ENCODE measurements at places on chromosomes 16 and 17.
A peak's percentile ranks its signal among the peaks of the same experiment; 100 is the strongest.

- peak overlapping the region; percentile 4 for H3K27ac ChIP-seq
- H3K36me3 ChIP-seq = peaks cover 38% of the 10 kb centered on the region
- H3K4me3 ChIP-seq = no peak overlapping the region
- peak; percentile 73 for DNase-seq
- H3K27me3 ChIP-seq = no peaks in the 10 kb centered on the region
Measured at GRCh38 chr16:48535831-48536613, 74.0 kb downstream of the N4BP1 start.

DNA sequence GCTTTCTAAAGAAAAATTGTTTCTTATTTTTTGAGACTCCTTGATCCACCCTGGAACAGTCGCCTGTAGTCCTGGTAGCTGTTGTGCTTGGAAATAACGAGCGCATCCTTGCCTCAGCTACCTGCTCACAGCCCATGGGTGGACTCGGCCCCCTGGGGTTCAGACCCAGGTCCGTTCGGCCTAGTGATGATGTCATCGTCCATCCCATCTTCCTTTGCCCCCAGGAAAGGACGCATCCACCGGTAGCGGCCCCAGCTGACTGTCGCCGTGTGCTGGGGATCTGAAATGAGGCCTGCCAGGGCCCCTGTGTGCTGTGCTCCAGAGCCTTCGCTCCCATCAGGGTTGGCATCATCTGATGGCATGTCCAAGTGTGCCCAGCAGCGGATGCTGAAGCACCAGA is 12.0 kb upstream of the CACNG1 start:
- no peak overlapping the region for H3K4me3 ChIP-seq
- no peaks in the 10 kb centered on the region for H3K4me1 ChIP-seq
- peaks cover 23% of the 10 kb centered on the region for H3K27me3 ChIP-seq
- no peak overlapping the region for H3K27ac ChIP-seq
- no peaks in the 10 kb centered on the region for H3K36me3 ChIP-seq
- DNase-seq = no peak

DNA sequence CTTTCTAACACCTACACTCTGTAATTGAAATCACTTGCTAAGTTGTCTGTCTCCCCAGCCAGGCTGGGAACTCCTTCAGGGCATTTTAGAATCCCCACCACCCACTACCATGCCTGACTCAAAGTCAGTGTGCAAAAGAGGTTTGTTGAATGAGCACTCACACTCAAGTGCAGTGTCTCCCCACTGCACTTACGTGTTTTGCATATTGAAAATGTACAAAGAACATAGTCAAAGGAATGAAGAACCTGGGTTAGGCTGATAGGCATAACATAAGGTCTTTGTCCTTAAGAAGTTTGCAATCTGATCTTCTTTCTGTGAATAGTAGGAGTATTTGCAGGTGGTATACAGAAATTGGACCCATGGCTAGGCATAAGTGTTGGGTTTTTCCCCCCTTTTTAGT is 33.8 kb upstream of the DDX52 start:
- H3K4me1 ChIP-seq = peaks cover 12% of the 10 kb centered on the region
- no peak overlapping the region for H3K27ac ChIP-seq
- H3K27me3 ChIP-seq = peaks cover 26% of the 10 kb centered on the region
- no peaks in the 10 kb centered on the region for H3K36me3 ChIP-seq
- H3K4me3 ChIP-seq = no peak overlapping the region

GRCh38 chr17:71068408-71068750 is 899.0 kb downstream of the KCNJ2 start:
- no peaks in the 10 kb centered on the region for H3K4me1 ChIP-seq
- peak overlapping the region; percentile 37 for H3K27ac ChIP-seq
- no peak overlapping the region for H3K4me3 ChIP-seq
- no peaks in the 10 kb centered on the region for H3K36me3 ChIP-seq
- H3K27me3 ChIP-seq = no peaks in the 10 kb centered on the region
- DNase-seq = no peak

DNA sequence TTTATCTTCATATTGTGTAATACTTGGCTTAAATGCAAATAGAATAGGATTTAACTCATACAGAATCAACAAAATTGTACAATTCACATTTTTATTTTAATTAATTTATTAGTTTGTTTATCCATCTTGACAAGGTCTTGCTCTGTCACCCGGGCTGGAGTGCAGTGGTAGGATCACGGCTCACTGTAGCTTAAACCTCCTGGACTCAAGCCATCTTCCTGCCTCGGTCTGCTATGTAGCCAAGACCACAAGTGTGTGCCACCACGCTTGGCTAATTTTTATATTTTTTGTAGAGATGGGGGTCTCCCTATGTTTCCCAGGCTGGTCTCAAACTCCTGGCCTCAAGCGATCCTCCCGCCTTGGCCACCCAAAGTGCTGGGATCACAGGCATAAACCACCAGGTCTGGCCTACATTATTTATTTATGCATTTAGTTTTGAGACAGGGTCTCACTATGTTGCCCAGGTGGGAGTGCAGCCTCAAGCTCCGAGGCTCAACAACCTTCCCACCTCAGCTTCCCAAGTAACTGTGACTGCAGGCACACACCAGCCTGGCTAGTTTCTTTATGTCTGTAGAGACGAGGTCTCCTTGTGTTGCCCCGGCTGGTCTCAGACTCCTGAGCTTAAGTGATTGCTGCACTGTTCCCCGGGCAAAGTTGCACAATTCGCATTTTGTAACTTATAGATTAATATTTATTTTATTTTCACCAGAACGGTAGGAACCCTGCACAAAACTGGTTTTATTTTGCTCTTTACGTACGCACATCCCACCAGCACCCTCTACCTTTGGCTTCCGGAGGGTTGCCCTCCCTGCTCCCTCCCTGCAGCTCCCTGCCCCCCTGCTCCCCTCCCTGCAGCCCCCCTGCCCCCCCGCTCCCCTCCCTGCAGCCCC is 4.9 kb downstream of the DPEP1 start:
- no peak overlapping the region for H3K4me3 ChIP-seq
- no peak for DNase-seq
- H3K4me1 ChIP-seq = peaks cover 24% of the 10 kb centered on the region
- peaks cover 28% of the 10 kb centered on the region for H3K27me3 ChIP-seq
- H3K36me3 ChIP-seq = no peaks in the 10 kb centered on the region
- H3K27ac ChIP-seq = no peak overlapping the region

DNA sequence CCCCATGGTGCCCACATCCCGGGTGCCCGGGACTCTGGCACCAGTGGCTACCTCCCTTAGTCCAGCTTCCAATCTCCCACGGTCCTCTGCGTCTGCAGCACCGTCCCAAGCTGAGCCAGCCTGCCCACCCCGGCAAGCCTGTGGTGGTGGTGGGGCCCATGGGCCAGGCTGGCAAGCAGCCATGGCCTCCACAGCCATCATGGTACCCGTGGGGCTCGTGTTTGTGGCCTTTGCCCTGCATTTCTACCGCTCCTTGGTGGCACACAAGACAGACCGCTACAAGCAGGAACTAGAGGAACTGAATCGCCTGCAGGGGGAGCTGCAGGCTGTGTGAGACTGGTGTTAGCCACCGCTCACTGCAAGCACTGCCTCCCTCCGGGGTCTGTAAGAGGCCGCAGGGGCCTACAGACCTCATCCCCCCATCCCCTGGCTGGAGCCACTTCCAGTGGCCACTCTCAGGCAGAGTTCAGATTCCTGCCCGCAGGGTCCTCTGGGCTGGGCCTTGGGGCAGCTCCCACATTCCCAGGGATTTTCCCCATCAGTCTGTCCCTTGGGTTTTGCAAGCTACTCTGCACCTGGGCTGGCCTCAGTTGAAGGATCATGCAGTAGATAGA is 3.9 kb upstream of the SETD1A start:
- H3K27me3 ChIP-seq = no peaks in the 10 kb centered on the region
- H3K4me3 ChIP-seq = no peak overlapping the region
- no peak overlapping the region for H3K27ac ChIP-seq
- H3K36me3 ChIP-seq = peaks cover 12% of the 10 kb centered on the region
- peak; percentile 84 for DNase-seq
- peaks cover 28% of the 10 kb centered on the region for H3K4me1 ChIP-seq

All from mesenchymal stem cell (in vitro differentiated cells and primary cell).